HEK293T (cell line): ENCODE measurements at places on chromosomes 6 and 20.
A peak's percentile ranks its signal among the peaks of the same experiment; 100 is the strongest.

DNA sequence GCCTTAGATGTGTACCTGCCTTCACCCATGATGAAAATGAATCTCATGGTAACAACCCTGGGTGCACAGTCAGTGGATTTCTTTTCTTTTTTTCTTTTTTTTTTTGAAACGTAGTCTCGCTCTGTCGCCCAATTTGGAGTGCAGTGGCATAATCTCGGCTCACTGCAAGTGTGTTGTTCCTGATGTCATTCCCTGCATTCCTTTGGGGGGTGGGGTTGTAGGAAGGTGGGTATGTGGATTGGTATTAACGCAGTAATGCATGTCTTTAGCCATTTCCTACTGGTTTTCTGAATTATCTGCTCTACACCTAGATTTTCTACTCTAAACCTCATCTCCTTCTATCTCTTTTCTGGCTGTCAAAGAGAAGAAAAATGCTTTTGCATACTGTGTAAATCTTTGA, 146.6 kb downstream of the RNF144B start:
- DNase-seq, result no peak

- DNase-seq, result no peak
Observed at GRCh38 chr6:14365393-14365792, 247.8 kb downstream of the CD83 start.

GRCh38 chr6:135173242-135173988, 7.7 kb upstream of the MYB start:
- no peak for DNase-seq

DNA sequence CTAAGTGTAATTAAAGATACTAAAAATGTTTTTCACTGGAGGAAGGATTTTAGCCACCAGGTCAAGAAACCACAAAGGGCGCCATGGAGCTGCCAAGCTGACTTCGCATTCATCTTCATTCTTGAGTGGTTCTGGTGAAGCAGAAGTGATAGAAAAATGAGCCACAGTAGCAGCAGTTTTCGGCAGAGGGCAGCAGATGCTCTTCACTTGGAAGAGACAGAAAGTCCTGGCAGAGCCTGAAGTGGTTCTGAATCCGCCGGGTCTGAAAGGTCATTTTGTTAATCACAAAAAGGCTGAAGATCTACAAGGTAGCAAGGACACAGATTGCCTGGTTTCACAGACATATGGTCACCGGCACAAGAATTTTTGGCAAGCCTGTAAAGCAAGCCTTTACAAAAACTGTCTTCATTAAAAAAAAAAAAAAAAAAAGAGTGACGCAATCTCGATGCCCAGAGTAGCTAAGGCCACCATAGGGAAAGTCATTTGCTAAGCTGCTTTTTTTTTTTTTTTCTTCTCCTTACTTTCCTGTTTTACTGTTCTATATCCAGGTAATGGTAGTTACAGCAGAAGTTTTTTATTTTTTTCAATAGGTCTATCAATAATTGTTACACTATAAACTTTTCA, 345.1 kb upstream of the AGPAT4 start:
- DNase-seq, result peak; percentile 72

DNA sequence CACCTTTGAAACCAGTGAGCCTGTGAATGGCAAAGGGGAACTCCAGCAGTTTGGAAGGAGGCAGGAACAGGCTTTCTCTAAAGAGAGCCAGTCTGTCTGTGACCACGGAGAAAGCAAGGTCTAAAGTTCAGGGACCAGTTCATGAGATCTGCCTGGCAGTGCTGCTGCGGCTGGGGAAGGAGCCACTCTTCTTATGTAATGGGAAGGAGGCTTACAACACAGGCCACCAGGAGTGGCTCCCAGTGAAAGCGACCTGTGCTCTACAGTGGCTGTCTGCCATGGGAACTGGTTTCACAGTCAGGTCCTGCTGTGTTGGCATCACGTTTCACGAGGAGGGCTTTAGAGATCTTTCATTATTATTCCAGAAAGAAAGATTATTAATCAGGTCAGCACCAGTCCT, 291.9 kb upstream of the PRDM1 start:
- peak; percentile 26 for DNase-seq
